ENCODE measurements at places on chromosomes 7 and 10.

DNA sequence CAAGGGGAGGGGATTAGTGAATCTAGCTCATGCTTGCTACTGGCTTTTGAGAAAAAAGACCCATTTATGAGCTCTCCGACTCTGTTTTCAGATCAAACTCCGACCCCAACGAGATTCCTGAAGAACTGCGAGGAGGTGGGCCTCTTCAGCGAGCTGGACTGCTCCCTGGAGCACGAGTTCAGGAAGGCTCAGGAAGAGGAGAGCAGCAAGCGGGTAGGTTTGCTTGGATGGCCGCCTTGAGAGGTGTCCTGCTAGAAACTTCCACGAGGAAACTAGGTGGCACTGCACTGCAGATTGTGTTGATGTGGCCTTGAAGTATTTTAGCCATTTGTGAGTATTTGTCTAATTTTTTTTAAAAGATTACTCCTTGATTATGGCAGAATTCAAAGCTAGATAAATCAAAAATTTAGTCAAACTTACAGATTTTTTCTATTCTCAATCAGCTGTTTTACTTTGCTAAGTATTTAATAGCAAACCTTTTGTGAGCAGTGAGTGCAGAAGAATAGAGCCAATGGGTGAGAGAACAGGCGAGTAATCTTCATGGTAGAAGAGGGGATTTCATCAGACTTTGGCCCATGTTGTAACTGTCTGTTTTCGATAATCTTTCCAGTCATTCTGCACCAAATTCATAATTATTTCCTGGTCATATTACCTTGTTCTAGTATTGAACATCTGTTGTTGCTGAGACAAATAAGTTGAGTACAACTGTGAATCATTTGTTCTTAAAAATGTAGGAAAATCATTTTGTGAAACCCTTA, 95.4 kb downstream of the CREB5 start:
- DNase-seq, result no peak

GRCh38 chr10:114682121-114682520, 24.0 kb upstream of the ABLIM1 start:
- DNase-seq, result no peak

DNA sequence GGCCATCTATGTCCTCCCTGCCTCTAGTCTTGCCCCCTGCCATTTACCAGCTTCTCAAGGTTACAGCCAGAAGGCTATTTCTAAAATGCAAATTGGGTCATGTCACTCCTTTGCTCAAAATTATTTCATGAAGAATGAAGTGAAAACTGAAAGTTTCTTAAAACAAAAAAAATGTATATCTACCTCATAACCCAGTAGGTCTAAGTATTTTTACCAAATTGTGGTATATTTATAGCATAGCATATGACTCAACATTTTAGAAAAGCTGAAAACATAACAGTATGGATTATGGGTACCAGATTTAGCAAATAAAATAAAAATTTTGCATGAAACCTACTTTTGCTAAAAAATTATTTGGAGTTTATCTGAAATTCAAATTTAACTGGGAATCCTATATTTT, 78.4 kb downstream of the SLC16A9 start:
- DNase-seq, result no peak

DNA sequence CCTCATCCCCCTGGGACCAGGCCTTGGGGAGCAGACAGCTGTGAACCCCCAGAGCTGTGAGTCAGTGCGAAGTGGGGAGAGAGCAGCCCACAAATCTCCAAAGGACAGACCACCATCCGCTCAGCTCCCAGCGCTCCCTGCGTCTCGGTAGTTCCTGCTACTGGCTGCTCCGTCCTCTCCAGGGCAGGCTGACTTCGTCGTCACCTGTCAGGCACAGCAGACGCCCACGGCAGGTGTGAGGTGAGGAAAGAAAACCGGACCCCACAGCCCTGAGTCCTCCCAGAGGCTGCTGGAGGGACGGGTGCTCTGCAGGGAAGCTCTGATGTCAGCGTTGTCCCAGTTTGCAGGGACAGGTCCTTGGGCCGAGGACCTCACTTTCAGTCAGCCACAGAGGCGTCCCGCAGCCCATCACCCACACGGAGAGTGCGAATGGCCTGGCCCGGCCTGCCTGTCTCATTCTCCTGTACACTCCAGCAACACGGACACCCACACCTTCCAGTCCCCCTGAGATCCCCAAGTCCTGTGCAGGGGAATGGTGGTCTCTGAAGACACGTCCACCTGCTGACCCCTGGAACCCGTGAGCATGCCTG, 95.2 kb downstream of the DNAJB6 start:
- DNase-seq, result no peak

DNA sequence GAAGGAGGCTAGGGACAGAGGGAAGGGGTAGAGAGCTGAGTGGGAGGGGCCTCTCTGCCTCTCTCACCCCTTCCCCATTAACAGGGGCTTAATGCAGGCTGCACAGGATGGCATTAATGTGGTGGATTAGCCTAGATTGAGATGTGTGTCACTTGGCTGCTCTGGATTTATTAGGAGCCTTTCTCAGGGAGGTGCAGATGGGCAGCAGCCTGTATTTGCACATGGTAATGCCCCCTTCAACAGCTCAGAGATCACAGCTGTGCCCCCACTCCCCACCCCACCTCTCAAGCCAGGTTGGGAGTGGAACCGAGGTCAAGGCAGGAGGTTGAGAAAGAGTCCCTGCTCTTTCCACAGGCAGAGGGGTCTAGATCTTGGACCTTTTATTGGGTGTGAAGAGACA, 7.3 kb downstream of the PITX3 start:
- no peak for DNase-seq

DNA sequence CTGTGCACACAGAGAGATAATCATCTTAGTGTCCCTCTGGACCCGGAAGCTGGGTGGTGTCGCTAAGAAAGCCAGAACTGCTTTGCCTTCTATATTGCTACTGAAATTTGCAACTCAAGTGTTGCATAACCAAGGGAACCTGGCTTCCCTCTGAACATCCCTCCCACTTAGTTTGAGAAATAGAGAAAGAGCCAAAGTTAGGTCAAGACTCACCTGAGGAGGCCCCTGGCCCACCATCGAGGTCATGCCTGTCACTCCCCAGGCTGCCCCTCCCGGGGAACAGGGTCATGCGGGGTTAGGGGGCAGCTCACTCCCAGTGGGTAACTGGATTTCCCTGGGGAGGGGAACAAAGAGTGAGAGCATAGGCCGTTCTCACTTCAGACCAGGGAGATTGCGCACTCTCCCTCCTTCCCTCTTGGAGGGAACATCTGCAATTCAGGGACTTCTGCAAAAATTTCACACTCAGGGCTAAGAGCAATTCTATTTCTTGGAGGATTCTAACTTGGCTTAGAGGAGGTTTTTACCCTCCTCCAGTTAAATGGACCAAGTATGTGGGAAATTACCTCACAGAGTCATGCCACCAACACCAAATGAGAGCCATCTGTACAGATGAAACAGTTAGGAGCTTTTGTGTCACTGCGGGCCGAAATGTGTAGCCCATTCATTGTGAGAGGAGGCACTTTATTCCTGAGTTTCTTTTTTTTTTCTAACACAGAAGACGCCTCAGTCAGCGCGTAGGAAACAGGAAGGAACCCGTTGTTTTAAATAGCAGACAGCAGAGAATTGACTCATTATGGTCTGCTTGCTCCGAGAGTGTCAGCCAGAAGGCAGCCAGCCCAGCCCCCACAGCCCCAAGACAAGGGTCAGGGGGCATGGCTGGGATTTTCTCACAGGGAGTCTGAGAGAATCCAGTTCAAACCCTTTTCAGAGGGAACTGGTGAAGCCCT, 221.3 kb downstream of the ARHGAP12 start:
- DNase-seq, result peak; percentile 14

DNA sequence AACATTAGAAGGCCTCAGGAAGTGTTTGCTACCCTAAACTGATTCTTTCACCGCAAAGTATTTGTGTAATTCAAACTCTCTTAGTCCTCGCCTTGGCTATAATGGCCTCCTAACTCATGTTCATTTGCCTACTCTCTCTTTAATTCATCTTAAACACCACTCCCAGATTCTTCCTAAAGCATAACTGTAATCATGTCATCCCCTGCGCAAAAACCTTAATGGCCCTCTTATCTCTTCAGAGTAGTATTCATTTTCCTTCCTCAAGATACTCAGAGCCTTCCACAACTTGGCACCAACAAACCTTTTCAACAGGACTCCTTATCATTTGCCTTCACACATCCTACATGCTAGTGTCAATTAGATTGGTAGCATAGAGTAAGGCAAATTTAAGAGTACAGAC, 42.9 kb downstream of the CSTF2T start:
- DNase-seq, result no peak

- no peak for DNase-seq
Measured at GRCh38 chr10:102131286-102132170, 1.3 kb upstream of the PPRC1 start.

- no peak for DNase-seq
Measured at GRCh38 chr7:13751766-13752165, 237.7 kb downstream of the ETV1 start.

GRCh38 chr7:13117103-13117502, 429.7 kb downstream of the ARL4A start:
- peak; percentile 2 for DNase-seq

DNA sequence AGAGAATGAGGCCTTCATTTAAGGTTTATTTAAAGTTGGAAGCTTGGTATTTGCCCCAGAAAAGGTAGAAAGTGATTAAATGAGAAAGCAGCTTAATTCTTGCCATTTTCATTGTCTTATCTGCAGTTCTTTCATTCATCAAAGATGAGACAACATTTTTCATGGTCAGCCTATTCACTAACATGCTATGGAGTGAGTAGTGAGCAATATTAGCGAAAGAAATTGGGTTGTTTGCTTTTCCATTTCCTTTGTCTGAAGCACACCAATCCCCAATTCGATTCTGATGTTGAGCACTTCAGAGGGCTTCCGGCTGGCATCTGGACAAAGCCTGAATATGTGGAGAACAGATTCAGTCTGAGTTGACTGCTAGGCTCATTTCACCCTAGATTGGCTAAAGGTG, 317.2 kb downstream of the BBS9 start:
- no peak for DNase-seq

- no peak for DNase-seq
Measured at GRCh38 chr10:132960071-132960472, 17.7 kb upstream of the CFAP46 start.

DNA sequence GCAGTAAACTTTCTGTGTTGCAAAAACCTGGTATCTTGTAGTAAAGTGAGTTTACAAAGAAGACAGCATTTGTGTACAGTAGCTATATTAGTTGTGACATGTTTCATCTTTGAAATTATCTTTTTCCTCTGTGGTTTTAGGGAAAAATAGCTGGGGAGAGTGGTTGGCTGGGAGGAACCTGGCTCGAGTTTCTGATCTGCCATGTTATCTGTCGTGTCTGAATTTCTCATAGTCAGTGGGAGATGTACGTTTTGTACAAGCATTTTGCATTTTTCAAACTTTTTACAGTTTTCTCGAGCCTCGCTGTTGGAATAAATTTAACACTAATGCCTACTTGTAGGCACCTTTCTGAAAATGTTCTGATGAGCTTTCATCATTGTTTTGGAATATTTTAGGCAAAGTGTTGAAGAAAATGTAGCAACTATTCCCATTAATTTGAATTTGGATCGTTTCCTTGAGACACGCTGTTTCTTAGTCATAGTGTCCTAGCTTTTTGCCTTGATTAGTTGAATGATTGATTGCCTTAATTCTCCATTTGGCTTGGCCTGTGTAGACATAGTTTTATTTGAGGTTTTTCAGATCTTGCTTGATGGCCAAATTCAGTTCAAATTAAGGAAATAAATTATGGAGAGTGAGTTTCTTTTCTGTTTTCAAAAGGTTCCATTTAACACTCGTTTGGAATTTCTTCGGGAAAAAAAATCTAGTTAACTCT, 65.1 kb downstream of the CAMK1D start:
- no peak for DNase-seq

Data from NCI-H1694 treated with DMSO at 0.1 percent for 48 hours (cell line).